Activated CD4-positive, alpha-beta T cell treated with anti-CD3 and anti-CD28 coated beads, Interleukin-2, Interleukin-6, amounts not matched to agents 100 ng/mL and 50 ng/mL, durations not matched to agents 16 hours and 8 hours (primary cell): ENCODE measurements at places on chromosomes 3 and 15.

DNA sequence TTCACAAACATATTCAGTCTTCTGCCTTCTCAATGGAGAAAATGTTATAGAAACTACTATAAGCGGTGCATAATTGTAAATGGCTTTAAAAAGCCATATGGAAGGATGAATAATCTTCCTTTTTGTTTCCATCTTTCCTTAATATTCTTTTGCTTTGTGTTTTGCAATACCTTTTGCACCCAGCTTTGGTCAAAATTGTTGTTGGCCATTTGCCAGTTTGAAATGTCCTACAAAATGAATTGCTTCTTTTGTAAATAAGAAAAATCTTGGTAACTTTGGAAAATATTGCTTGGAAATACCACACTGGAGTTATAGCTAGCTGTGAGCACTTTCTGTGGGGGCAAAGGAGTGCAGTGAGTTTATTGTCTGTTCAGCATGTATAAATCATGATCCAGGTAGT lies 93.5 kb upstream of the NR2F2 start:
- no peak for DNase-seq

DNA sequence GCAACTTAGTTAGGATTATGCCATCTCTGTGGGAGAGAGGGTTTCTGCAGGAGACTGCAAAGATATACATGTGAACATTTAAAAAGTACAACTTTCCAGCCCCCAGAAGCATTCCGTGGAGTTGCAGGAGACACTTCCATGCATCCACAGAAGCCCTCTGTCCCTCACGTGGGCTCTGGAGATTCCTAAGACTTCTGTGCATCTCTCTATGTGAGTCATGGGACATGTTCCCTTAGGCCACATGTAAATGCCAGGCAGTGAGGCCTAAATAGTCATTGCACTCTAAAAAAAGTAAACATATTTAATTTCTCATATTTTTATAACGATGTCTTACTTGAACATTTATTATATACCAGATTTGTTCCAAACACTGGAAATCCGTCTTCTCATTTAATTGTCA lies 126.5 kb upstream of the ROPN1 start:
- no peak for DNase-seq

DNA sequence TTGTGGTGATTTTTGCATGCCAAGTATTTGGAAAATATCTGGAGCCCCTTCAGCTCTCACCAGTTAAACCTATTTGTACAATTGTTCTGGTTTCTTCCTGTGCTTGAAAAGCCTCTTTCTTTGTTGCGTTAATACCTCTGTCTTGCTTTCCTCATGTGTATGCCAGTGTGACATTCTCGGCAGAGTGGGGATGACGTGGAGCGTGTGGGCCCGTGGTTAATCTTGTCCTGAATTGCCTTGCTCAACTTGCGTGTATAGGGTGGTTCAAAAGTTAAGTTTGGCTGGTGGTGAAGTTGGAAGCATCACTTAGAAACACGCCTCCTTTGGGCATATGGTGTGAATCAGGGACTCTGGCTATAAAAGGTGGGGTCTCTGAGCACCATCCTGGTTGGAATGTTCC lies 67.1 kb downstream of the IGF1R start:
- no peak for DNase-seq

- DNase-seq: no peak
Measured at GRCh38 chr15:26178640-26179220, 315.6 kb upstream of the ATP10A start.

- no peak for DNase-seq
Measured at GRCh38 chr15:27459836-27460235, 488.9 kb downstream of the GABRG3 start.

- DNase-seq: no peak
Measured at GRCh38 chr3:128217702-128218547, 64.6 kb downstream of the EEFSEC start.

- no peak for DNase-seq
Measured at GRCh38 chr3:50378757-50379156, 19.4 kb upstream of the TMEM115 start.

DNA sequence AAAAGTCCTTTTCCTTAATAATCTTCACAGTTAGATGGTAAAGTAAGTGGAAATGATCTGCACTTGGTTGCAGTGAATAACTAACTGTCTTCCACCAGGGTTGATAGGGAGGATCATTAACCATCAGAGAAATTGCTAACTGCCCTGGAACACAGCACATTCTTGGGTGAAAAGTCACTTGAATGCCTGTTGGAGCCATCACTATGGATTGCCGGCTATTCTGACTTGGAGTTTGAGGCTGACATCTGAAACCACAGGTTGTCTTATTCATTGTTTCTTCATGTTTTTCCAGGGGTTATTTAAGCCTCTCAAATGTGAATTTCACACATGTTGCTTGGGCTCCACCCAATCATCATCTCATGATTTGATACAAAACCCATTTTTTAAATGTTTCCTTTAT lies 901.4 kb downstream of the MCTP2 start:
- DNase-seq: no peak

GRCh38 chr15:72925661-72926060 lies 126.6 kb upstream of the NEO1 start:
- no peak for DNase-seq

- no peak for DNase-seq
Measured at GRCh38 chr15:74050127-74050526, 32.2 kb downstream of the GOLGA6A start.

DNA sequence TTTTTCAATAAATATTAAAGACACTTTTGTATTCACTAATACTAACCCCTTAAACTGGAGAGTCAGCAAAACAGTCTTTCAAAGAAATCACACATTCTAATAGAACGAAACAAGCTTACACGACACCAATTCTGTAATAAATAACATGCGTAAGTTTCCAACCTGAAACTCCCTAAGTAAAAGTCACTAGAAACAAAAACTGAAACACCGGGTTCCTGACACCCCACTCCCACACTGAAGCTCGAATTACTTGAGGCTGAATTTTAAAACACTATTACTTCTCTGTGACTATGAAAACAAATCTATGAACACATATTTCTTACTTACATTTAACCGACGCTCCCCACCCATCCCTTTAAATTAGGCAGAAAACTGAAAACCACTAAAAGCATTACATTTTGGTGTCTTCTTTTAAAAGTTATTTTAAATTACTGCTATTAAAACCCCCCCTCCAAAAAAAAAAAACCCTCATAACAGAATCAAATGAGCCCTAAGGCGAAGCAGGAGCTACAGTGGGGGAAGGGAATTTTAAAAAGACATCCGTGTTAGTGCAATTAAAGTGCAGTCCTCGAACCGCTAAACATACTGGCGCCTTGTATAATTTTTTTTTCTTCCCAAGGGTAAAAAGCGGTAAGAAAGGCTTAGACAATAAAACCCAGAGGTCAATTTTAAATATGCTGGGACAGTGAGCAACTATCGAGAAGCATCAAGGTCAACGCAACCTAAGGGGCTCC lies 878 bp downstream of the SPPL2A start:
- DNase-seq: peak; percentile 66

DNA sequence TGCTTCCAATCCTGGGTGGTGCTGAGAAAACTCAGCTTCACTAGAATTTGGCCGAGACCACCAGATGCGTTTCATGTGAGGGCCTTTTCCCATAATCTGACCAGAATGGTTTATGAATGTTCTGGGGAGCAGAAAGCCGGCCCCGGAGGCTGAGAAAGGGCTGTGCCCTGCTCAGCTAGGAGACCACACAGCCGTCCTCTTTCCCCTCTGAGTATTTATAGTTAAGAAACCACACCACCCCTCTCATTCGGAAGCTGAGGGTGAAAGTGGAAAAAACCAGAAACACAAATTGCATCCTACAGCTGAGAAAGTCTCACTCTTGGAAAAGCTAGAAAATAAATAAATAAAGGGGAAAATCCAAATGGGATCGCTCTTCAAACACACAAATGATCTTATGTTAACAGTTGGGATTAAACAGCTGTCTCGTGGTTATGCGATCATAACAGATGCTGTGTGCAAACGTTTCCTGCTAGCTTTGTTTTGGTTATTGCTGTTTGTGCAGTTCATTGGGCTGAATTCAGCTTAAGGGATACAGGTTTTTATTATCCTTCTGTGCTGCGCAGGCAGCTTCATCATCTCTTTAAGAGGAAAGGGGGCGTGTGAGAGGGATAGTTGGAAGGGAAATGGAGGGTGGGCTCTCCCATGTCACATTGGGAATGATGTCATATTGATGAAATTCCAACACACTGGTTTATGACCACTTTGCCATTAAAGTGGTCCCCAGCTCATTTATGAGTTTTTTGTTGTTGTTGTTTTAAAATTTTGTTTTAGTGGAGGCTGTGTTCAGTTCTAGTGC lies 1026.2 kb upstream of the NR2F2 start:
- DNase-seq: no peak

GRCh38 chr3:123743121-123743520 lies 141.0 kb downstream of the MYLK start:
- no peak for DNase-seq

GRCh38 chr3:144585408-144585807 lies 613.8 kb downstream of the DIPK2A start:
- no peak for DNase-seq

- no peak for DNase-seq
Measured at GRCh38 chr15:62691008-62691407, 351.5 kb upstream of the TPM1 start.

DNA sequence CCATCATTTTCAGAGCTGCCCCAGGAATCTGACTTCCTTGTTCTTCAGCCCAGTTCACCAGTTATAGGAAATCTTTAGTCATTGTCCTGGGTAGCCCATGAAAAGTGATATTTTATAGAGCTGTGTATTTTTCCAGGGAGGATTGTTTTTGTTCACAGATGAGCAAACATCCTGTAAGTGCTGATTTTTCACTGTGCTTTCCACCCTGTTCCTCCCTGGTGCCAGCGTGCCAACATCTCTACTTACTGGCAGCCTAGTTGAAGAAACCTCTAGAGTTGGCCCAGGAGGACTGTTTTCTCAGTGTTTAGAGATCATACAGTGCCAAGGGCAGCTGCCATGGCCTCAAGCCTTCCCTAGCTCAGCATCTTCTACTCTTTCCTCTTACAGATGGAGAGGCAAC lies 41.3 kb downstream of the ST6GAL1 start:
- no peak for DNase-seq

- no peak for DNase-seq
Measured at GRCh38 chr3:134093956-134094355, 64.2 kb upstream of the SLCO2A1 start.

DNA sequence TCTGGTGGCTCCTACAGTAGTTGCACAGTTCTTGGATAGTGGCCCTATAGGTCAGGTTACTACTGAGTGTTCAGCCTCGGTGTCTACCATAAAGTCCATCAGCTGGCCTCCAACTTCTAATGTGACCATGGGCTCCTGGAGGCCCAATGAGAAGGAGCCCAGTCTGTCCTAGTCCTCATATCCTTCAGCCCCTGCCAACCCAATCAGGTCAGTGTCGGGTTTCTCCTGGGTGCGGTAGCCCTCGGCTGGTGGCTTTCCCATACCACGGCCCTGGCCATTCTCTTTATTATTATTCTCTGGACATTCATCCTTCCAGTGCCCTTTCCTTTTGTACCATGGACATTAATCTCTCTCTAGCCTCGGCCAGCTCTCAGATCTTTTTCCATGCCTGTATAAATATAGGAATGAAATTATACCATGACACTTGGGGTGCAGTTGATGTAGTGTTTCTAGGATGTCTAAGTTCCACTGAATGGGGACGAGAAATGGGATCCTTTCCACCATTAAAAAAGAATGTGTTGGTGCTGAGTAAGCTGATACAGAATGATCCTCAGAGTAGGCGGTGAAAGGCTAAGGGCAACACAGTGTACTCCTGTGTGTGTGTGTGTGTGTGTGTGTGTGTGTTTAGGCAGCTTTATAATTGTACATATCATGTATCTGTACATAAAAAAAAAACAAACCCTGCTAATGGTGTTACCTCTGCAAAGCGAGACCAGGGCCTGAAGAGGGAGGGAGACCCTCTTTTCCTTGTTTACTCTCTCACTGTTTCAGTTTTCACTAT lies 19.3 kb upstream of the NOX5 start:
- no peak for DNase-seq

- DNase-seq: no peak
Measured at GRCh38 chr3:82093641-82094040, 332.2 kb upstream of the GBE1 start.

- DNase-seq: no peak
Measured at GRCh38 chr3:26102376-26102775, 312.5 kb downstream of the OXSM start.

DNA sequence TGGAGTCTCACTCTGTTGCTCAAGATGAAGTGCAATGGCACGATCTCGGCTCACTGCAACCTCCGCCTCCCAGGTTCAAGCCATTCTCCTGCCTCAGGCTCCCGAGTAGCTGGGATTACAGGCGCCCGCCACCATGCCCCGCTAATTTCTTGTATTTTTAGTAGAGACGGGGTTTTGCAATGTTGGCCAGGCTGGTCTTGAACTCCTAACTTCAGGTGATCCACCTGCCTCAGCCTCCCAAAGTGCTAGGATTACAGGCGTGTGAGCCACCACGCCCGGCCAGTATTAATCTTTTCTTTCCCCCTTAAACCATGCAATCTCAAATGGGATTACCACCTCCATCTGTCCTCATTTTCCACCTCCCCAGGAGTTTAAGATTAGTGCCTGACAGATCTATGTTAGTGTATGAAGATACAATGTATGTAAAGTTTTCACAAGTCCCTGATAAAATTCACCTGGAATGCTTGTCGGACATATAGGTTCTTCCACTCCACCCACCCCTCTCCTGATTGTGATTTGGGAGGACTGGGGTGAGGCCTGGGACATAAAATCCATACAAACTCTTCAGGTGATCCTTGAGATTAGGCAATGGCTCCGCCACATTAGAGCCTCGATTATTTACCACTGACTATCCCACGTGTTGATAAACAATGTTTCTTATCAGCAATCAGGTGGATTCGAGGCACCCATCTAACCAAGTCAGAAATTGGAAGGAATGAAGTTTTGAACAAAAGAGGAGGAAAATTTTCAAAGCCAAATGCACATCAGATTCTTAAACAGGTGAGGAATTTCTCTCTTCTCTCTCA lies 1.2 kb downstream of the PARL start:
- DNase-seq: no peak

DNA sequence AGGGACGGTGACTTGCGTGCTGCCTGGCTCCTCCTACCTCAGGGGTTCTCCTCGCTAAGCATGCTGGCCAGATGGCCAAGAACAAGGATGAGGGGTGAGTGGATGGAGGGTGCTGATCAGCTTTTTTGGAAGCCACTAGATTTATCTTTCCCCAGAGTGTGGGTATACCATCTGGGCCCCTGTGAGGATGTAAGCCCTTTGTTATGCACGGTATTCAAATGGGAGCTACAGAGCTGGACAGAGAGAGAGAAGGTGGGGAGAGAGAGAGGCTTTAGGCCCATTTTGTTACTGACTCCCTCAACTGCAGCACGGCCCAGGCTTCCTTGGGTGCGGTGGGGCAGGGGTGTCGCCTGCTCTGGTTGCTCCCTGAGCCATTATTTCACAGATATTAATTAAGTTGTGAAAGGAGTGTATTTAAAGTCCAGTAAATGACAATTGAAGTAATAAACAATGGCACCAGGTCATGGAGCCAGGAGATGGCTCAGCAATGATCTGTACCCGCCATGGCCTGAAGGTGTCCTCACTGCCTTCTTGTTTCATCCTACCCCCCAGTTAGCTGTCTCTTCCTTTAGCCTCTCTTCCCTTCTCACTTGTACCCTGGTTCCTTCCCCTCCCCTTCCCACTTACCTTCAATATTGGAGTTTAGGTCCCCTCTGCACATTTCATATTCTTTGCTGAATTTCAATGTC lies 158.0 kb downstream of the CLSTN2 start:
- DNase-seq: no peak

- no peak for DNase-seq
Measured at GRCh38 chr3:30082652-30083051, 523.7 kb upstream of the TGFBR2 start.

- DNase-seq: no peak
Measured at GRCh38 chr15:69159805-69160140, 662 bp upstream of the GLCE start.

- DNase-seq: peak; percentile 51
Measured at GRCh38 chr15:73851689-73852088, 21.7 kb upstream of the TBC1D21 start.
